Stimulated activated CD4-positive, alpha-beta T cell treated with anti-CD3 and anti-CD28 coated beads, Interleukin-12 subunit alpha, Interleukin-12 subunit beta, amount 100 ng/mL, for 24 hours (primary cell): ENCODE measurements at places on chromosomes 7 and 10.

DNA sequence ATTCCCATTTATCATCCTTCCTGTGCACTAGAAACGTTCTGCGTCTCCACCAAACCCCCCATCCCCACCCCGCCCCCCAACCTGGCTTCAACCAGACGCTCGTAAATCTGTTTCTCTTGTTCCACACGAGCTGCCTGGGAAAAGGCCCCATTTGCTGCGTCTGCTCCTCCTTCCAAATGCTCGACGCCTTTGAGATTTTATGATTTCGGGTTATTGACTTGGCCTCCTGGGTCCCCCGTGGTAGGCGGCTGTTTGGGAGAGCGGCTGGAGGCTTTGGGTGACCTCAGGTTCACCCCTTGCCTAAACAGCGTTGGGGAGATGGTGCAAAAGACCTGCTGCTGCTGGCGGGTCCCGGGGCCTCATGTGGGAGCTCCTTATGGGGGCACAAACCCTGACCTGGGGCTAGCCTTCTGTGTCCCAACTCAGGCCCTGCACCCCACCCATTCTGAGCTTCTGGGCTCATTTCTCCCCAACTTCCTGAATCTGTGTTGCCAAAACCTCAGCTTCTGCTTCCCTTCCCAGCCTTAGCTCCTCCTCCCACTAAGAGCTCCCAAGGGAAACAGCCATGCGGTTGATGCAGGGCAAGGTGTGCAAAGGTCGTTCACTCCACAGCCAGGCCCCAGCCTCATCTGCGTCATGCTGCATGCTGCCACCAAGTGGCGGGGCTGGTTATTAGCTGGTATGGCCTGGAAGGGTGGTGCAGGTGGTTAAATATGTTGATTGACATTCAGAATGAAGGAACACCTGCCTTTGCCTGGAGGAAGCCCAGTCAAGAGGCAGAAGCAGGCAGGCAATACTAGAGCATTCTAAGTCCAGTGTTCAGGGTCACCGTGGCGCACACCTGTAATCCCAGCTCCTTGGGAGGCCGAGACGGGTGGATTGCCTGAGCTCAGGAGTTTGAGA, 49.1 kb upstream of the ELN start:
- peak; percentile 10 for DNase-seq

DNA sequence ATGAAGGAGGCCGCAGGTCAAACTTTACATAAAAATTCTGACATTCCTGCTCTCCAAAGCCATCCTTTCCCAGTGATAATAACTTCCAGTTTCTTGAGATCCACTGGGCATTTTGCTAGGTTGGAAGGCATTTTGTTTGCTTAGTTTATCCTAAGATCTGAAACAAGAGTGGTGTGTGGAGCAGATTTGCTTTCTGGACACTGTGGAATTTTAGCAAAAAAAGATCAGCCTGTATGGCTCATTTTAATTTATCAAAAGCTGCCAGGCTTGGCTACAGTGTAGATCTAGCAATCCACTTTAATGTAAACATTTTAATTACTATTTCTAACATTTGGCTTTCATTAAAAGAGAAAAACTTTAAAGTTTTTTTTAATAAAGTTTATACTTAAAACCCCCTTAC, 124.8 kb downstream of the SAMD9 start:
- no peak for DNase-seq

- no peak for DNase-seq
Observed at GRCh38 chr7:157932498-157933218, 595.9 kb downstream of the DNAJB6 start.

DNA sequence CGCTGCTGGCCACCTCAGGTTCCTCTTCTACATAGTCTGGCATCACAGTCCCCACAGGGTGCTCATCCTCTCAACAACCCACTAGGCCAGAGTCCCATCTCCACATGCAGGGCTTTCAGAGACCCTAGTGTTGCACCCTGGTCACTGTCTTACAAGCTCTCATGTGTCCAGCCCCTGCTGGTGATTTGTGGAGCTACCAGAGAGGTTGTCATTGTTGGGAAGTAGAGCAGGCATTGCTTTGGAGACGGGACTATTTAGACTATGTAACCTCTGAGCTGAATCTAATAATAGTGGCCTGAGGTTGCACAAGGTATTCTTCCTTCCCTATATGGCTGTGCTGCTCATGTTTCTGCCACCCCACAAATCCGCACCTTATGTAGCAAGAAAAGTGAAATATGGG, 135.3 kb upstream of the VWC2 start:
- DNase-seq = no peak

- no peak for DNase-seq
Observed at GRCh38 chr10:69632516-69633199, 2.6 kb downstream of the FAM241B start.

DNA sequence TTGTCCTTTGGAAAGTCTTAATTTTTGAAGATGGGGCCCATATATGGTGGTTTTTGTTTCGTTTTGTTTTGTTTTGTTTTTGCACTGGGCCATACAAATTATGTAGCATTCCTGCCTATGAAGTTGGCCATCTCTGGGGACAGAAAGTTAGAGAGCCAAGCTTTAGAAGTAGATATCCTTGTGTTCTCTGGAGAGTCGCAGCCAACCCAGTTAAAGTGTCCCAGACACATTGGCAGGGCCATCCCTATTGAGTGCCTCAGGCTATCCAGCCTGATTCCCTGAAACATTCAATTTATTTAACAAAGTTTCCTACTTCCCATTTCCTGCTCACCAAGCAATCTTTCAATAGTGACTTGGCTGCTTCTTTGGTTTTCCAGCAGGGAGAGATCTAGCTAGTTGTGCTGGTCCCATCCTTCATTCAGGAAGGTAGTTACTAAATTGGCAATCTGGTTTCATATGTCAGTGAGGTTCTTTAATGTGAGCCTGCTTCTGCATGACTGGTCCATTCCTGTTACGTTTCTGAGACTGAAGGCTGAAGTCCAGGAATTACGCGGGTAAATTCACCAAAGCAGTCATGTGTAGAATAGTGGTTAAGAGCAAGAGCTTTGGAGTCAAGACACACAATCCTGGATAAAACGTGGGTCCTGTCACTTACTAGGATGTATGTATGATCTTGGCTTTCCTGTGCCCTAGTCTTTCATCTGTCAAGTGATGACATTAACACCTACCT, 49.3 kb upstream of the HBP1 start:
- no peak for DNase-seq

DNA sequence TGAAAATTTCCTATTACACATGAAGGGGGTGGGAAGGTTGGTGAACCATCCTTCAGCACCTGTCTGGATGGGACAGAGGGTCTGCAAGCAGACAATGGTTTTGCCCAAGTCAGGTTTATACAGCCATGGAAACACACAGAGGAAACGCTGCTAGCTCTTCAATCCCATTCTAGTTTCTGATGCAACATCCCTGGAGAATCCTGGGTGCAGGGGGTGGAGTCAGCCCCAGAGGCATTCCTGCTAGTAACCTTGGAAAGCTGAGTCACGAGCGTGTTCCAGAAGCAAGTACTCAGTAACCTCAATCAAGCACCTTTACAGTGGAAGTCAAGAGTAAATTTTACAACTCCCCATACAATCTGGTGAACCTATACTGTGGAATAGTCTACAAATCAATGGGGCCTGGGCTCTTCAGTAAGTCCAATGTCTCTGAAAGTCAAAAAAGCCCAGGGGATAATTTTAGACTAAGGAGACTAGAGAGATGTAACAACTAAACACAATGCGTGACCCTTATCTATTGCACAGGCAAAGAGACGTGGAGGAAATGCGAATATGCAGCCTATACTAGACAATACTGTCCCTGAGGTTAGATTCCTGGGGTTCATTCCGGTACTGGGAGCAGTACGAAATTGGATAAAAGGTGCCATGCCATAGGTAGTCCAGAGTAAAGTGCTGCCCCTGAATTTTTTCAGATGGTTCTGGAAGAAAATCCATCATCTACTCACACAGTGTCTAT, 95.4 kb downstream of the ZRANB1 start:
- DNase-seq = no peak
